ENCODE measurements at places on chromosomes 16 and 17. TPM values are rescaled to one million over a fixed set of nuclear protein-coding genes. Genes with fewer than 3 reads are reported as not detected.

LGALS9 gene
- total RNA-seq: 41.6 TPM

NGFR gene
- 64.1 TPM for total RNA-seq

TOM1L2 gene
- 81.5 TPM for total RNA-seq

SDR42E1 gene
- total RNA-seq: 0.28 TPM

GRCh38 chr17:59649886-59650285 is 30.2 kb downstream of the CLTC start:
- DNase-seq: no peak

DNA sequence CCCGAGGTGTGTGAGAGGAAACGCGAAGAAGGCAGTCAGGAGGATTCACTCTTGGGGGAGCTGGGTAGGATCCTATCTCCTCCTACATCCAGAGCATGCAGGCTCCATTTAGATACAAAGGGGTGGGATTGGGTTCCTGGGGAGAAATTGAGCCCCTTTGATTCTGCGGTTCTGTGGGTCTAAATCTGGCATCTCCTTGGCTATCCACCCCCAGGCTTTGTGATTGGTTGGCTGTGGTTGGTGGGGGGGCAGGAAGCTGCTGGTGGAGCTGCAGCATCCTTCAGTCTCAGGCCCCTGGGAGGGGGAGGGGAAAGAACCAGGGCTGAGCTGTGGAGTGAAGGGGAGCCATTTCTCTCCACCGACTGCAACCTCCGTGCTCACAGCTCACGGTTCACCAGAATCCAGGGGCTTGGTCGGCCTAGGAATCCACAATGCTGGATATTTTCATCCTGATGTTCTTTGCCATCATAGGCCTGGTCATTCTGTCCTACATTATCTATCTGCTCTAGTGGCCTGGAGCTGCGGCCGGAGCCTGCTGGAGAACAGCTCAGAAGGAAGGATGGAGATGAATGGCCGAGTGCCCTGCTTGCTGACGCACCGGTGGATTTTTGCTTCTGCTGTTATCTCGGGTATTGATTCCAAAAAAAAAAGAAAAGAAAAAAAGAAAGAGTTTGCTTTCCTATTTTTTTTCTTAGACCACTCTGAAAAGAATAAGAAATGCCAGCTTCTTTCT is at the start of gene LASP1NB:
LASP1NB (plus strand) TSS at position 352 of the 733 bp plus-strand sequence.
- DNase-seq: no peak

DNA sequence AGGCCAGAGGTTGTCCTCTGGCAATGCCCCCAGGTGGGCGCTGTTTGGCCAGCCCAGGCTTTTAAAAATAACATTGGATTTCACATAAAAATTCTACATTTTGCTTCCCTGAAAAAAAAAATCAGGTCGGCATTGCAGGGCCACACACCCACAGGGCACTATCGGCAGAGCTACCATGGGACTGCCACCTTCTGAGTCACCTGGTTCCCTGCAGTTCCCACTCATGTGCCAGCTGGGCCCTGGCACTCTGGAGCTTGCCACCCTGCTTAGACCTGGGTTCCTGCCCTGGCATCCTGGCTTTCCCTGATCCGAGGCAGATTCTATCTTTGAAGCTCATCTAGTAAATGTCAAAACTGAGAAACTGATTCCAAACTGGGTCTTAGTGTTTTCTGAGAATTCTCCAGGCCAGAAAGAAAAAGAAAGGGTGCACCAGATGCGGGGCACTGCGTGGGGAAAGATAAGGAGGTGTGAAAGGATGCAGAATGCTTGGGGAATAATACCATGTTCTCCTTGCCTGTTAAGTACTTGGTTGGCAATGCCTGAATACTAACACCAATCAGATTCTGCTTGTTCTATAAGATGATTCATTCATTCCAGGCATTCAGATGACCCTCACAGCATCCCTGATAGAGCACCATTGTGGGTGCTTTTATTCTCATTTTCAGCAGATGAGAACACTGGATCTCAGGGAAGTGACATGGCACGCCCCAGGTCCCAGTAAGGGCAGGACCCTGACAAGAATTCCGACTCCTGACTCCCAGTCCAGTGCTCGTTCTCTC is 51.8 kb downstream of the RAI1 start:
- DNase-seq: peak; percentile 62

DNA sequence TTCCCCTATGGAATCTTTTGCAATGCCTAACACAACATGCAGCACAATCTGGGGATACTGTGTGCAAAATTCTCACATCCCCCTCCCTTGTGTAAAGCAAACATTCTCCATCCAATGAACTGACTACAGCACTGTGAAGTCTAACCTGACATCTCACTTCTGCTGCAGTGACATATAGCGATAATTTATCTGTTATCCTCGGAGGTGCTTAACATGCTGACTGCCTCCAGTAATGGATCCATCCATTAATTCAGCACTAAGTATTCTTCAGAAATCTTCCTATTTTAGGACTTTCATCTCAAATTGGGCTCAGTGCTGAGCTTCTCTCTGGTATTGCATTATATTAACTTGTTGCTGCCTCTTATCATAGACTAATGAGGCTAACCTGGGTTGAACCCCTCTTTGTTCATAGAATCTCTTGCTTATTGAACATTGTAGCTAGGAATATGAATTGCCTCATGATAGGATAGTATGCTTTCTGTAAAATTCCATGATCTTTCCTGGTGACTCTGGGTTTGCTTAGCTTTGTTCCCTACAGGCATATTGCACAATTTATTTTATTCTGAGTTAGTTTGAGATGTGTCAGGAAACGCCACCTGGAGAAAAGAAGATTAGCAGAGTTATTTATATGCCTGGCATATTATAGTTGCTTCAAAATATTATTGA is 187.9 kb downstream of the CNTNAP4 start:
- DNase-seq: no peak

Measured in adrenal gland (tissue), 19 donors.